Stimulated activated CD8-positive, alpha-beta memory T cell treated with anti-CD3 and anti-CD28 coated beads, Interleukin-4, amount 100 ng/mL, for 24 hours (primary cell): ENCODE measurements at places on chromosomes 7 and 10.

- DNase-seq, result no peak
These were observed 191.5 kb downstream of the CELF2 start for GRCh38 chr10:11208908-11209829.

GRCh38 chr10:124541076-124541903 lies 79.7 kb downstream of the LHPP start:
- no peak for DNase-seq

DNA sequence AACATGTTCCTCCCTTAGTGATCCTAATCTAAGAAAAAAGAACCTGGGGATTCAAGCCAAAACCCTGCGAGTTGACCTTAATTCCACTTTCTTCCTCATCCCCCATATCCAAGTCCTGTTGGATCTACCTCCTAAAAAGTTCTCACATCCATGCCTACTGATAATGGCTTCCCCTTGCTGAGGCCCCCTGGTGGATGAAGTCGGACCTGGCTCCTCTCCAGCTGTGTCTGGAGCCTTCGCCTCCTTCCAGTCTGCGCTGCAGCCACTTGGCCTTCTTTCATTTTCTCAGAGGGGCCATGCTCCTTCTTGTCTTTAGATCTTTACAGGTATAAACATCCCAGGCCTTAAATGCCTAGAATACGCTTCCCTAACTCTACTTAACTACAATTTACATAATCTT lies 8.1 kb downstream of the PDE1C start:
- DNase-seq, result no peak

DNA sequence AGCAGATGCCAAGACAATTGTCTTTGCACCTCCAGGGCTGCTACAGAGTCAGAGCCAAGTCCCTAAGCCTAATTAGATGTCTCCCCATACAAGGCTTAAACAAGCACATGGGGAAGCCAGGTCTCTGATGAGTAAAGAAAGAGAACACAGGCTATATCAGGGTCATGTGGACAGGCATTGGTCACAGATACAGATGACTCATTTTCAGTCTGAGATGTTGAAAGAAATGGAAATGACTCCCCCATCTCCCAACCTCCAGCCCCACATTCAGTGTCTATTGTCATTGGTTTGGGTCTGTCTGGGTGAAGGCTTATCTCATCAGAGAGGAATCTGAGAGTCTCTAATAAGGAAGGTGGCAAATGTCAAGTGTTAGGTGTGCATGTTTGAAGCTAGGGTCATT lies 290.1 kb upstream of the KIAA1217 start:
- no peak for DNase-seq

GRCh38 chr7:135666156-135666555 lies 3.8 kb downstream of the STMP1 start:
- no peak for DNase-seq

DNA sequence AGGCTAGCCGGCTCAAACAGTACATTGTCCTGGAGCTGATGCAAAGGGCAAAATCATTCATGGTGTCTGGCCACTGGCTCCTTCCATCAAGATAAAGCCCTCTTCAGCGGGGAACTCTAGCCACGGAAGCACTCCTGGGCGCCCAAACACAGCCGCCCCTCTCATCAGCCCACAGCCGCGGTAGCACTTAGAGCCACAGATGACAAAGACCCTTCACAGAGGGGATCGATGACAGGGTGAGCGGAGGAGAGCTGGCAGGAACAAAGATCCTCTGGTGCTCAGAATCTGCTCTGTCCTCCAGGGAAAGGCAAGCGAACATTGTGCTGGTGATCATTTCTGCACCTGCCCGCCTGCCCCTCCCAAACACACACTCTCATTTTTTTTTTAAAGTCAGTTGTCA lies 222.2 kb upstream of the NRP1 start:
- DNase-seq, result no peak
